Renal pelvis (tissue), 12 donors: ENCODE measurements at places on chromosomes 13 and 19.

GRCh38 chr13:114319441-114319913 lies 5.2 kb downstream of the CHAMP1 start:
- no peak for DNase-seq

GRCh38 chr19:4952945-4953344 lies 16.0 kb upstream of the KDM4B start:
- no peak for DNase-seq

DNA sequence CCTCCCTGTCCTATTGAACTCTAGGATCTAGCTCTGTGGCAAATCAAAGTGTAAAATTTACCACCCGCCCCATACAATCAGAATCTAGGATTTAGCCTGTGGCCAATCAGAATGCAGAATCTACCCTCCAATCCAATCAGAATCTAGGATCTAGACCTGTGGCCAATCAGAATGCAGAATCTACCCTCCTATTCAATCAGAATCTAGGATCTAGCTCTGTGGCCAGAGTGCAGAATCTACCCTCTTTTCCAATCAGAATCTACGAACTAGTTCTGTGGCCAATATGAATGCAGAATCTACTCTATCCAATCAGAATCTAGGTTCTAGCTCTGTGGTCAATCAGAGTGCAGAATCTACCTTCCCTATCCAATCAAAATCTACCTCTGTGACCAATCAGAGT lies 25.8 kb downstream of the PRKD2 start:
- no peak for DNase-seq

DNA sequence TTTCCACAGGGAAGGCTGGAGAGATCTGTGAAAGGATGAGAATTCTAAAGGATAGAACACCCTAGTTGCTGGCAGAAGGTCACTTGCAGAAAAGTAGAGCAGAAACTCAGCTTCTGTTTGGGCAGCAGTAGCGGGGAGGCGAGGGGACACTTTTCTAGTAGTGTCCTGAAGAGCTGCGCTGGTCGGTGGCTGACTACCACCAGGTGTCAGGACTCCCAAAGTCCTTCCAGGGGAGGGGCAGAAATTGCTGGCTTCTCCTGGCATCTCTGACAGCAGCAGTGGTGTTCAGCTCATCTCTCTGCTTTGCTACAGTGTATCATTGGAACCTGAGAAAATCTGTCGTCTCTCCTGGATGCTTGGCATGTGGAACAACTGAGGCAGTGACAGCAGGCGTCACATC lies 120.9 kb downstream of the ZDHHC20 start:
- DNase-seq = no peak

DNA sequence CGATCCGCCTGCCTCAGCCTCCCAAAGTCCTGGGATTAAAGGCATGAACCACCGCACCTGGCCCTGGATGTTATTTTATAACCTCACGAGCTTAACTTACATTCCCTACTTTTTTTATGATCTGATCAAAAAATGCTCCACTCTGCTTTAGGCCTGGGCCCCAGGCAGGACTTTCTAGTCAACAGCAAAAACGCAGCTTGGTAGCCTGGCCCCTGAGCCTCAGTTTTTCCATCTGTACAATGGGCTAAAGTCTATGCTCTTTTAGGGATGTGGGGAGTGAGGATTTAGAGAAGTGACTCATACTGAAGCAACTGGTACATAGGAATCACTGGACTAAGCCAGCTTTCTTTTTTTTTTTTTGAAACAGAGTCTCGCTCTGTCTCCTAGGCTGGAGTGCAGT lies 11.9 kb upstream of the PIK3R2 start:
- no peak for DNase-seq

DNA sequence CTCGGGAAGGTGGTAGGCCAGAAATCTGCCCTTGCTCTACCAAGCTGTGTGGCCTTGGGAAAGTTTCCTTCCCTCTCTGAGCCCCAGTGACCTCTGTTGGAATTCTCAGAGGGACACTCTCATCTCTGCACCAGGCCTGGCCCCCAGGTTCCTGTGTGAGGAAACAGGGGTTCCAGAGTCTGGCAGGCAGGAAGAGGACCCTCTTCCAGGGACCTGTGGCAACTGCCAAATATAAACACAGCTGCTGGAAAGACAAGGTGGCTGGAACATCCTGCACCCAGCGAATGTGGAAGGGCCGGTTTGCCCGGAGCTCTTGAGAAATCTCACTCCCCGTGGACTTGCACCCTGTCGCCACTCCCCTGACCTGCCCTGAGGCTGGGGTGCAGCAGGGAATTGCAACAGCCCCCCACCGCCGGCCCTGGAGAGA lies 52.8 kb downstream of the GADD45B start:
- DNase-seq = no peak

DNA sequence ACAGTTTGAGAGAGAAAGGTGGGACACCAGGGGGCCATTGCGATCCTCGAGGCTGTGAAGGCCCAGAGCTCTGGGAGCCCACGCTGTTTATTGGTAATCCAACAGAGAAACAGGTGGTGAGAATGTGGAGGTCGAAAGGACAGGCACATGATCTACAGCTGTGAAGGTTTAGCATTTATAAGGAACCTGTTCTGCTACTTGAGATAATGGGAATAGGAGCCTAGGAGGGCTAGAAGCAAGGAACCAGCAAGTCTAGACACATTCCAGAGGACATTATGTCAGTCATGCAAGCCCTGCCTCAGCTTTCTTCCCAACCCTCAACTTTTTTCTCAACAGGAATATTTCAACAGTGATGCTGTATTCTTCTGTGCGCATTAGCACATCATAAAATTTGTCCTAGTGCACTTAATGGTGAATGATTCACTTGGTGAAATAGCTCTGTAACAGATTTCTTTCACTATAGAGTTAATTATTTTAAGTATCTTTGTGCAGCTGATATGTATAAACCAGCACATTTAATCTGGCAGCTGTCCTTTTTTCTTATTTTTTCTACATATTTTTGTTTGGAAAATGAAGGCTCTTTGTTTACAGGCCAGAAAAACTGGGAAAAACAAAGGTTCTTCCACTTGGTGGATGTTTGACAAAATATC lies 25.4 kb downstream of the ZNF90 start:
- DNase-seq = no peak

DNA sequence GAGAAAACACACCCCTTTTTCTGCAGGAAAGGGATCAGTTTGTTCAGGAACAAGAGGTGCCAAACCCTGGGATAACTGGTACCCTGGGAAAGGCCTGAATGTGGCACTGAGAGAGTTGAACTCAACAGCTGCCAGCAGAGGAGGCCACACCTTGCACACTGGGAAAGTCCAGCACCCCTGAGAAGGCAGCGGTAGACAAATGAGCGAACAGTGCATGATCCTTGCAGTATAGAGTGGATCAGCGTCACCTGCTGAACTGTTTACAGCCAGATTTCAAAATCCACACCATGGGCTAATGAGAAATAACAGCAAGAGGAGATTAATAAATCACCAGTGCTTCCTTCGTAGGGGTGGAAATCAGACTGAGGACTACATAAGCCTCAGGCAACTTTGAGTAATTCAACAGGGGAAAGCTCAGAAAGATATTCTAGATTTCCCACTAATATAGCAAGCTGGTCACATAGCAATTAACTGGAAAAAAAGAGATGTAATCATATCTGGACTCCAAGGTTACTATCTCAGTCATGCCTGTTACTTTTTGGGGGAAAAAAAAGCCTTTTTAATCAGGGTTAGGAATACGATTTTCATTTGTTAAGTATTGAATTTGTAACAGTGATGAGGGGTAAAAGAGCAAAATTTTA lies 52.0 kb downstream of the DCT start:
- DNase-seq = no peak

- peak; percentile 38 for DNase-seq
These were observed at the start of gene MLNR for GRCh38 chr13:49220036-49220855. Gene MLNR (plus strand): TSS chr13:49220338. CDS start chr13:49220338, 0 bp downstream.

- DNase-seq = no peak
These were observed 12.2 kb upstream of the CCDC97 start for GRCh38 chr19:41297628-41298347.

GRCh38 chr19:4064149-4064495 lies 2.6 kb downstream of the ZBTB7A start:
- DNase-seq = no peak

DNA sequence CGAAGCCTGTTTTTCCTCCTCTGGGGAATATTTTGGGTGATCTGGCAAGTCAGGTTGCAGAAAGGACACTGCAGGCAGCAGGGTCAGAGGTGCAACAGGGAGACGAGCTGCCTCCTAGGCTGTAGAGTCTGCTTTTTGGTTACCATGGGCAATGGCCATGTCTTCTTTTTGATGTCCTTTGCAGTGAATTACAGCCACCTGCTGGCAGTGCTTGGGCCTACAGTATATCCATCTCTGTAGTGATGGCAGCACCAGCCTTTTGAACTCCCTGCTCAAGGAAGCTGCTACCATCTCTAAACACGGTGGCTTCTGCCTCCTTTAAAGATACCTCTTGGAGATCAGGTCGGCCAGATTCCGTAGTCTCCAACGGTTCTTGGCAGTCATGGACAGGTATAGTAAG lies 73.9 kb downstream of the WTIP start:
- no peak for DNase-seq

GRCh38 chr13:24243302-24243701 lies 66.1 kb upstream of the C1QTNF9 start:
- DNase-seq = no peak

GRCh38 chr19:38039966-38040365 lies 133.0 kb downstream of the SIPA1L3 start:
- DNase-seq = no peak

DNA sequence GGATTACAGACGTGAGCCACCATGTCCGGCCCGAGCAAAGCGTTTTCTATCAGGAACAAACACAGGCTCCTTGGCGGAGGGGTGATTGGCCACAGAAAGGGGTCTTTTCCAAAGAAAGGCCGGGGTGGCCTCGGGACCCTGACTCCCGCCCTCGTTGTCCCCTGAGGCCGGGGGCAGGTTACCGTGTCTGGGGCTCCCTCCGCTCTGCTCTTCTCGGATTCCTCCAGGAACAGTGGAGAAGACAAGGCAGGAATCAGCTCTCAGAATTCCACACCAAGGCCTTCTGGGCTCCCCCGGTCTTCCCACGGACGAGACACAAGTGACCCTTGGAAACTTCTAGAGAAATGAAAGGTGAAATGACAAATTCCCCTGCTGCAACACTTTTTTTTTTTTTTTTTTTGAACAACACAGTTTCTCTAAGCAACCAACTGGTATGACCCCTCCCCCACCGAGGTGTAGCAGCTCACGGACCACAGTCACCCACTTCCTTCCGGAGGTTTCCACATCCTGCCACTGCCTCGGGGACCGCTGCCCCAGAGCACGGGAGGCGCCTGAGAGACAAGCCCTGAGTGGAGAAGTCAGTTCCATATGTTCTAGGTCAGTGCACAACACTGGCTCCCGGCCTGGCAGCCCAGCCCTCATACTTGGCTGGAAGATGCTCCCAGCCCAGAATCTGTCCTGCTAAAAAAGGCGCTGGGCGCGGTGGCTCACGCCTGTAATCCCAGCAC lies 11.0 kb downstream of the MOB3A start:
- no peak for DNase-seq

DNA sequence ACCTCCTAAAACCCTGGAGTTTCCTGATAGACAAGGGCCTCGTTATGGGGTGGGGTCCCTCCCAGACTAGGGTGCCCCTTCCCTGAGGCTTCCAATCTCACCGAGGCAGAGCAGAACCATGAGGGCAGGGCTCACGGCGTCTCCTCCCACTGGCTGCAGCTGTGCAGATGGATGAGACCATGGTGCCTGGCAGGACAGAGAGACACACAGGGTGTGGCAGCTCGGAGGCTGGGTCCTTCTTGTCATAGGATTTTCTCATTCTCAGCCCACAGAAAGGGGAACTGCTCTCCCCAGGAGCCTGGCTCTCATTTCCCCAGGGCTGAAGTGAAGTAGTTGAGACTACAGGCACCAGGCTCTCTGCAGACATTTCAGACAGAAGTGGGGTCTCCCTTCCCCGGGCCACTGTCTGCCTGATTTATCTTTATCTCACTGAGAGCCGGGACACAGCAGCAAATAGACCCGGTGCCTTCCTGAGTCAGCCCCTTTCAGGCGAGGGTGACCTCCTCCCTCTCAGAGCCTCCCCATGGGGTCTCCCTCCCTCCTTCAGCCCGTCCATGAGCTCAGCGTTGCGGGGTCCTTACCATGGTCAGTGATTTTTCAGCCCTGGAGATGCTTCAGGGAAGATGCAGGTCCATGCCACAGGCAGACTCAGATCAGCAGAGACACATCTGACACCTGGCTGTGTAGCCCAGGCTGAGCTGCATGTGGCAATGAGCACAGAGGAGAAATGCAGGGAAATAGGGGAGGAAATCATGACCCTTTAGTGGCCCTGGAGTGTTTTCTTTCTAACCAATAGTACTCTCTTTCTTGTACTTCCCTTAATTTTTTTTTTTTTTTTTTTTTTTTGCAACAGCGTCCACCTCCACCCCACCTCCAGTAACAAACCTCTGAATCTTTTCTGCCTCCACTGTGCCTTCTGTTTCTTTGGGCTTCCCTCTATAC lies at the start of gene LILRA5:
LILRA5 (minus strand) TSS at position 731 of the 942 bp plus-strand sequence; CDS start at position 584, 147 bp downstream.
- DNase-seq = no peak

DNA sequence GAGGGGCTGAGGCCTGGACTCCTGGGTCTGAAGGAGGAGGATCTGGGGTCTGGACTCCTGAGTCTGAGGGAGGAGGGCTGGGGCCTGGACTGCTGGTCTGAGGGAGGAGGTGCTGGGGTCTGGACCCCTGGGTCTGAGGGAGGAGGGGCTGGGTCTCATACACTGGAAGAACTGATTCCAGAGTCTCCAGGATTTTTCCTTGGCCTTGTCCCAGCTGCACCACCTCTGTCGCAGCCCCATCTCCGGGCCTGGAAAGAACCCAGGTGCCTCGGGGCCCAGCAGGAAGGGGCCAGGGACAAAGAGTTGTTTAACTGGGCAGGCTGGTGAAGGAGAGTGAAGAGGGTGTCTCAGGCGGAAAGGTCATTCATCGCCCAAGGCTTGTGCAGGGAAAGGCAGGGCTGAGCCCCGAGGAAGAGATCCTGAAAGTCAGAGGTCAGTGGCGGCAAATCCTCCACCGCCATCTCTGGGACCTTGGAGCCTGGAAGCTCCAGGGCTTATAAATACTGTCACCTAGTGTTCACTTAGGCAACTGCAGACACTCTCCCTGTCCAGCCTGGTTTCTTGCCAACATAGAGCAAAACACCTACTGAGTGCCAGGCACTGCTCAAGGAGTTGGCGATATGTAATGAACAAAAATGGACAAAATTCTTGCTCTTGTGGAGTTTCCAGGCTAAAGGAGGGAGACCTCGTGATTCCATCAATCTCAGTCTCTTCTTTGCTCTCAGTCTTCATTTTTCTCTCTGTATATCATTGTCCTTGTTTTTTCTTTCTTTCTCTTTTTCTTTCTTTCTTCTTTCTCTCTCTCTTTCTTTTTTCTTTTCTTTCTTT lies 4.4 kb upstream of the KCNN4 start:
- no peak for DNase-seq

DNA sequence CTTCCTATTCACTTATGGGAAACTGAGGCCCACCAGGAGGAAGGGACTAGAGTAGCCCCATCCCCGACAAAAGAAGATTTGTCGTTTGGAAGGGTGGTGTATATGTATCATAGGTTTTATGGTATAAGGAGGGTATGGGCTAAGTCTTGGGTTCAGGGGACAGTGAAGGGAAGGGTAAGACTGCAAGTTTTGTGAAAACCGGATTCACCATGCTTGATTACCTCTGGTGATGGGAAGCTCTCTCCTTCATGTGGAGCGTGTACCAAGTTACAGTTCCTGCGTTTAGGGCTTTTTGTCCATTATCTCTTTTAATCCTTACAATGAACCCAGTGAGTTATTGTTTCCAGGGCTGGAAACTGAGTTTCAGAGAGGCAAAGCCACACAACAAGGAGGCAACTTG lies 3.8 kb downstream of the VASP start:
- no peak for DNase-seq

- DNase-seq = no peak
These were observed 13.7 kb downstream of the LGALS7 start for GRCh38 chr19:38759590-38760003.
